ENCODE measurements at places on chromosomes 2 and 18.

- no peak for DNase-seq
Observed at GRCh38 chr2:178415979-178416378, 35.0 kb downstream of the PRKRA start.

- DNase-seq = no peak
Observed at GRCh38 chr2:220744861-220745260, 827.2 kb downstream of the EPHA4 start.

- no peak for DNase-seq
Observed at GRCh38 chr2:235505181-235505741, 11.4 kb downstream of the AGAP1 start.

DNA sequence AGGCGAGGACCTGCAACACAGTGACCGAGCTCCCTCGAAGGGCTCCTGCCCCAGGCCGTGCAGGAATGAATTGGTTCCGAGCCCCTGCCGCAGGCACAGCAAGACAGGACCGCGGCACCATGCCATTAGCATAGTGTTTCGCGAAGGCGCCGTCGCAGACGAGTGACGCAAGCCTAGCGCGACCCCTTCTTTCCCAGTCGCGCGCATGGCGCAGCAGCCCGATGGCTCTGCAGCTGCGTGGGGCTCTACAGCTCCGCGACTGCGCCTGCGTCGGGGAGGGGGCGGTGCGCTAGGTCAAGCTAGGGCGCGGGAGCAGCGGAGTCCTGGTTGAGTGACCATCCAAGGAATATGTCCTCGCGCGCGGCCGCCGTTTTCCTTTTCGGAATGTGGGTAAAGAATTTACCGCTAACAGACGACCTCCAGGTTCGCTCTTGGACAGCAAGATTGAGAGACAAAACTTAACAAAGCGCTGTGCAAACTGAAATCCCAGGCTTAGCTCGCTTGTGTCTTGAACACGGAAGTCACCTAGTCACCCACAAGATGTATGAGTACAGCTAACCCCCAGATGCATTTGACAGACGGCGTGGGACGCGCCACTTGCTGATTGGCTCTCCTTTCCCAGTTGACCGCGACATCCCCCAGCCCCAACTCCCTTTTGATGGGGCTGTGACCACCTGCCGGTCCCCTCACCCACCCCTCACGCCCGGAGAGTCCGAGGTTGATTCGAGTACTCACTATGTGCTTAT, at the start of gene TRMT61B:
TSS of gene TRMT61B (minus strand) at position 164 of the 746 bp plus-strand sequence. CDS start at position 132, 32 bp downstream.
- peak; percentile 95 for DNase-seq

- no peak for DNase-seq
Observed at GRCh38 chr2:1601471-1602277, 142.6 kb downstream of the PXDN start.

GRCh38 chr2:72996117-72996502, 75.4 kb downstream of the SFXN5 start:
- no peak for DNase-seq

DNA sequence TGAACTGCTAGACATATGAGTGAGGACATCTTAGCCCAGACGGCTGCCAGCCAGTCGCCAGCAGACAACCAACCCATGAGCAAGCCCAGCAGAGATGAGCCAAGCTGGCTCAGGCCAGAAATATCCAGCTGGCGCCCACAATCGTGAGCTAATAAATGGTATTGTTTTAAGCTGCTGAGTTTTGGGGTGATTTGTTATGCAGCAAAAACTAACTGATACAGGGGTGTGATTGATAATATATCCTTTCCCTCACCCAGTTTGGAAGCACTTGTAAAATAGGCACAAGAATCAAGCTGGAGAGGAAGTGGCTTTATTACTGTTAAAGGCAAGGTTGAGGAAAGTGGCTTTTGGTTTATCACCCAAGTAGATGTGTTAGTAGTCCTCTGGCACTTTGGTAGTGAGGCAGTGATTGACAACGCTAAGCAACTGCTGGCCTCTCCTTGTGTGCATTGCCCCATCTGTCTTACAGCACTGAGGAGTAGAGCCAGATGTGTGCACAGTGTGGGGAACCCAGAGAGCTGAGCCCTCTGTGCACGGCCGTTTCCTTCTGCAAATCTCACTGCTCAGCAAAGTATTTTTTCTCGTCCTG, 110.1 kb downstream of the MYO1B start:
- DNase-seq = no peak

DNA sequence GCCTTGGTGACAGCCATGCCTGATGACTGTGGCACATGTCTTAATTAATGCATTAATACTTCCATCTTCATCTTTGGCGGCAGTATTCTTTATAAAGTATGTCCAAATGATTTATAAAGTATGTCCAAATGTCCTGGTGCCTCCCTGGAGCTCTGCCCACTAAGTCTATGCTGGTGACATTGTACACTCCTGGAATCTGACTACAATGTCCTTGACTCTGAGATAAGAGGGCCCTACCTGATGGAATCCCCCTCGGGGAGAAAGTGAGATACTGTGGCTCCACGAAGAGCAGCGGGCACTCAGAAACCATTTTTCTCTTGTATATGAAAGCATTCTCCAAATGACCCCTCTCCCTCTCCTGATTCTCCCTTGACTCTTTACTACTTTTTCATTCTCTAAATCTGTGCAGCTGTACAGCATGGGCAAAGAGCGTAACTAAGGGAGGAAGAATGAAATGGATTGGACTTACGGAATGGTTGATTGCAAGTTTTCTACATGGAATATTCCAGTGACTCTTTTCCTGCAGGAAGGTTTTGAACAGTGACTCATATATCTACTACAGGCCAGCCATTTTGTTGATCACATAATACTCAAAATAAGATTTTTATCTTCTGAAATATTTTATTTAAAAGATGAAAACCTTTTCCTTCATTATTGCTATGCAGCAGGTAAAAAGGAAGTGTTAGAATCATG, 17.3 kb downstream of the RAB12 start:
- DNase-seq = no peak

DNA sequence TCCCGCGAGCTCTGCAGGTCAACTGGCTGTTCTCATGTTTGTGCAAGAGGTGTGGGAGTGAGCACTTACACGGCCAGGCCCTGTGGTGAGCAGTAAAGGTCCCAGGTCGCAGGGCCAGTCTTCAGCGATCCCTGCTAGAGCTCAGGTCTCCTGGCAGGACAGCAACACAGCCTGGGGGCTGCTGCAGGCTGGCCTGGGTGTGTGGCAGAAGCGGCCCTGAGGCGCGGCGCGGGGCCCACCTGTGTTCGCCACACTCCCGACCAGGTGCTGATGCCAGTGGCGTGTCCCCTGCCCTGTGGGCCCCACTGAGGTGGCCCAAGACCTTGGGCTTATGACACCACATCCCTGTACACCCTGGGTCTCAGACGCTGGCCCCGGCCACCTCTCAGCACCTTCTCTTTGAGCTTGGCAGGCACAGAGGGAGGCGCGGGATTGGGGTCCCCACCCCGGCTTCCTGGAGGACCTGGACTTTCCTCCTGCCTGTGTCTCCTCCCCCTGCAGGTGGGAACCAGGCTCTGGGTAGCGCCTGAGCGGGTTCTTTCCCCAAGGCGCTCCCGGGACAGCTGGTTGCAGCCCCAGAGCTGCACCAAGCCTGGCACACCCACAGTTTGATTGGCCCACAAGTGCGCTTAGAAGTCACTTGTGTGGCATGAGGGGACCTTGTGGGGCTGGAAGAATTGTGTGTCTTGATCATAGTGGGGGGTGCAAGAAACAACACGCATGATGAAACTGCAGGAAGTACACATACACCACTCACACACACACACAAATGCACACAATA, 59.2 kb downstream of the TWIST2 start:
- no peak for DNase-seq

DNA sequence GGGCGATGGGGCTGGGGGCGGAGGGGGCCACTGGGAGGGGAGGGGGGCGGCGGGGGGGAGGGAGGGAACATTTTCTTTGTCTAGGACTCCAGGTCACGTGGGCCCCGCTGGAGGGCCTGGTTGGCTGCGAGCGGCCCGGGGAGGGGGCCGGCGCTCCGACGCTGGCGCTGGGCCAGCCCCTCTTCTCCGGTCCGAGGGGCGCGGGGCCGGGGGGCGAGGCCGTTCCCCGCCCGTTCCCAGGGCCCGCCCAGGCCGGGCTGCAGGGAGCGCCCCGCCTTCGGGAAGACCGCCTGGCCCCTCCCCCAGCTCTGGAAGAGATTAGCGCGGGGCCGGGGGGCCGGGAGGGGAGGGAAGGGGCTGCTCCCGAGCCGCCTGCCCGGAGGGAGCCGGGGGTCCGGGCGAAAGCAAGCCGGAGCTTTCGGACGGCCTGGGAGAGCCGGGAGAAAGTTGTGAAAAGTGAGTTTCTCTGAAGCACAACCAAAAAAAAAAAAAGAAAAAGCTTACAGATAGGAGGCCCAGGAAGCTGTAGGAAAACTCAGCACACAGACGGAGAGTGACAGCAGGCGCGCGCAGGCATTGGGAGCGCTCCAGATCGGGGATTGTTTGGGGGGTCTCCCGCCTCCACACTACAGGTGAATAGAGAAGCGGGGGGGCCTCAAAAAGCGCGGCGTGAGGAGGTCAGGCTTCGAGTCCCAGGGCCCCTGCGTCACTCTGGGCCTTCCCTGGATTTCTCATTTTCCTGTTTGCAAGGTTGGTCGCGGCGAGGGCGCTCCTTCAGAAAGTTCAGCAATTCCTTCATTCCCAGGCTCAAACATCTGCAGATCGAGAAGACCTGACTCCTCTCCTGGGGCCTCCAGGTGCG, 84.1 kb upstream of the POMC start:
- DNase-seq = peak; percentile 11

DNA sequence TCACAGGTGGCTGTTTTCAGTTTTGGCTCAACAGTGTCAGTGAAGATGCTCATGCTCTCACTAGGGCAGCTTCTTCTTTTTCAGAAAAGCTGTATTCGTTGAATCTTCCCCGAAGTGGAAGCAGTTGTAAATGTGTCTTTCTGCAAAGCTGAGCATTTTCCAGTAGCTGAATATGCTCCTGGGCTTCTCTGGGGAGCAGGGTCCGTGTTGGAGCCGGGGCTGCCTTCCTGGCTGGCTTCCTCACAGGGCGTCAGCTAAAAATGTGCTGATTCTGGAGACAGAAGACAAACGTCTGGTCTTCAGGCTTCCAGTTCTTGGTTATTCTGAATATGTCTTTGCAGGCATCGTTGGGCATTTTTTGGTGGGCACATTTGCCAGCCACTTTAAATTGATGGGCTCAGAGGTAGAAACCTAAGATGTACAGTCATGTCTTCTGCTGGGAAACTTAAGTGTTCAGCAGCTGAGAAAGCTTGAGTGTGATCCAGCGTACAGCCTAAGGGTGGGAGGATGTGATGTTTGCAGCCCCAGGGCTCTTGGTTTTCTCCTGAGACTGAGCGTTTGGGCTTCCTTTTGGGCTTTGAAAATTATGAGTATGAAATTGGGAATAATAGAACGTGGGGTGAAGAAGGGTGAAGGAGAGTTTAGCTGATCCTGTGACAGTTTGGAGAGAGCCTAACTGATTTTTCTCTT, 19.0 kb downstream of the SETBP1 start:
- no peak for DNase-seq

GRCh38 chr2:88919087-88919738, 227.7 kb downstream of the RPIA start:
- no peak for DNase-seq

DNA sequence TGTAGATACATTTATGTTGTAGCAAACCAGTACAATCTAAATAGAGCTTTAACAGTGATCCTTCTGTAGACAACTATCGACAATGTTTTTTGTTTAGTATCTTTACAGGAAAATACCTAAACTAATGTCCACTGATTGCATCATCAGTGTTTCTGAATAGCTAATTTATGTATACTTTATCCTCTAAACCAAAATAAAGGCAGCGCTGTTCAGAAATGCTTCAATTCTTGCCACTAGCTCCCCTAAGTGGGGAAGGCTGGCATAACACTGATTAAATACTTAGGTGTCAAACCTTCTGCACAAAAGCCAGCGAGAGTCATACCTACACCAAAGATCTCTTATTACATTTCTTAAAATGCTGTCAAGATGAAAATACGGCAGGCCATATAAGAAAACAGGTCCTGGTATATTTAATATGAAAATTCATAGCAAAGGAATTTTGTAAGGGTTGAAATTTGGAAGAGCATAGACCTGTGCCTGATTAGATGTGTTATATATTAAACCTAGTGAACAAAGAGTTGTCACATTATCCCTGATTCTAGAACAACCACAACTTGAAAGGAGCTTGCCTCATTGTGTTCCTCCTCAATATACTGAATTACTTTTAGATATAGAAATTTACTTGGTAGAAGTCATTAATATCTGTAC, 1693.4 kb upstream of the SLC39A10 start:
- no peak for DNase-seq

DNA sequence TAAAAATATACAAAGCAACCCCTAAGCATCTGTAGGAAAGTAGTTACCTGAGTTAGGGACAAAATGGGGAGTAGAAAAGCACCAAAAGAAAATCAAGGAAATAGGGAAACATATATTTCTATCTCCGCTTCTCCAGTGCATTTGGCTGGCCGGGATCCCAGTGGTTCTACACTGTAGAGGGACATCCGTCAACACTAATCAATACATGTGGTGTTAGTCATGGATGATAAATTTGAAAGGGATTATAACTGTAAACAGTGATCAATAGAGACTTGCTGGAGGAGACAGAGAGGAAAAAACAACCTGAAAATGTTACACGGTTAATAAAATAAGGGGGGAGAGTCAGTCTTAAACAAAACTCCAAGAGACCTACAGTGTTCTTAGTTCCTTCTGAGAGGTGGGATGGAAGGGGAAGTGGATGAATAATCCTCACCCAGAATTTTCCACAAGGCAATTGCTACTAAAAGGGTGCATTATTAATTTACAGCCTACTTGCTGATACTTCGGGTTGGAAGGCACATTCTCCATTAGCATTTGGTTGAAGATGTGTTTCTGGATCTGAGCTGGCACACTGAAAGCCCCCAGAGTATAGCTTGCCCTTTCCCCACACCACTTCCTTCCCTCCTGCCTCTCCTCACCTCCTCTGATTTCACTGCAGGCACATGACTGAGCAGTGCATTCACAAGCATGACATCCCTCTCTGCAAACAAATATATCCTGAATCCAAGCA, 530.0 kb downstream of the BCL11A start:
- no peak for DNase-seq

DNA sequence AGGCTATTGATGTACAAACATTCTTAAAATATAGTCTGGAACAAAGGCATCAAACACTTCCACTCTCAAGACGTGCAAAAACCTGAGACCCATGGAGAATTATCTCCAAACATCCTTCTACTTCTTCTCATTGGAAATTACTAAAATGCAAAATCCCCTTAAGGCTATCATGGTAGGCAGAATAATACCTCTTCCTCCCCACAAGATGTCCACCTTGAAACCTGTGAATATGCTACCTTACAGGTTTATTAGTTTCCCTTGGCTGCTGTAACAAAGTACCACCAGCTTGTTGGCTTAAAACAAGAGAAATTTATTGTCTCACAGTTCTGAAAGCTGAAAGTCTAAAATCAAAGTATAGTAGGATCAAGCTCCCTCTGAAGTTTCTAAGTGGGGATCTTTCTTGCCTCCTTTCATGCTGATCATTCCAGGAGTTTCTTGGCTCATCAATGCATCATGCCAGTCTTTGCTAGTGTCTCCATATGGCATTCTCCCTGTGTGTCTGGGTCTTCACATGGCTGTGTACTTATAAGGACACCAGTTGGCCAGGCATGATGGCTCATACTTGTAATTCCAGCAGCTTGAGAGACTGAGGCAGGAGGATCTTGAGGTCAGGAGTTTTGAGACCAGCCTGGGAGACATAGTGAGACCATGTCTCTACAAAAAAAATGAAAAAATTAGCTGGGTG, 163.7 kb upstream of the NCK2 start:
- no peak for DNase-seq

- no peak for DNase-seq
Observed at GRCh38 chr2:149000158-149000938, 38.2 kb upstream of the LYPD6B start.

GRCh38 chr2:75894170-75894569, 183.5 kb upstream of the GCFC2 start:
- DNase-seq = no peak
